Epithelial cell of proximal tubule (primary cell): ENCODE measurements at places on chromosomes 1 and 21. TPM values are rescaled to one million over a fixed set of nuclear protein-coding genes. Genes with fewer than 3 reads are reported as not detected.

Gene HES5
- 0.14 TPM in 1 of 2 replicates, not detected in the other for total RNA-seq

Gene PCP4
- not detected in 2 replicates for total RNA-seq

Gene LEFTY2
- total RNA-seq, result 0.36 TPM in 1 of 2 replicates, not detected in the other

Gene MRPL20
- 150 and 246 TPM in 2 replicates for total RNA-seq

Gene RAP1GAP
- 0.94 and 2.4 TPM in 2 replicates for total RNA-seq

GRCh38 chr1:65820983-65821382 is 28.3 kb downstream of the PDE4B start:
- peak; percentile 44 for DNase-seq

DNA sequence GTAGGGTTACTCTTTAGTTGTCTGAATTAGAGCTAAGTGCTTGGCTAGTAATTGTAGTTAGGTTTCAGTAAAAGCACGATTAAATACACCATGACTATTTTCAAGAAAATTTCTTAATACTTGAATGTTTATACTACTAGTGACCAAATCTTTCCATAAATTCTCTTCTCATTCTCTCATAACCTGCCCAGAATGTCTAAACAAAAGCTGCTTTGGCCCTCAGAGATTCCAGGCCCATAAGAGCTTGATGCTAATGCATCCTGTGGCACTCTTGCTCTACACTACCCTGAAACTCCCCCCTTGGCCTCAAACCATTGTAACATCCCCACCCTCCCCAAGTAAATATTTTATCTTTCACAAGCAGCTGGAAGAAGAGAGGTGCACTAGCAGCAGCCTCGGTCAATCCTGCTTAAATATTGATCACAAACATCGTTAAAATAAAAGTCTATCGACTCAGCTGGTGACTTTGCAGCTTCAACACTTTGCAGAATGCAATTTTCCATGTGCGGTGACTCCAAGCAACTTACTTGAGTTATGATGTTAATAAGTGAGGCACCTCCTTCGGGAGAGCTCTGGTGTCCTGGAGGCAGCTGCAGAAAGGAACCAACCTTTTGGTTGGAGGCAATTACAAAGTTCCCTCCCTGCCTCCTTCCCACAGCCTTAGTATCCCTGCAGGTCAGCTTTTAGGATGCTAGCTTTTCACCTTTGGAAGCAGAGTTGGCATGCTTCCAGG is 315.6 kb upstream of the PLXNA2 start:
- DNase-seq, result no peak

- no peak for DNase-seq
These were observed 77.1 kb downstream of the PAX7 start for GRCh38 chr1:18707696-18708257.

DNA sequence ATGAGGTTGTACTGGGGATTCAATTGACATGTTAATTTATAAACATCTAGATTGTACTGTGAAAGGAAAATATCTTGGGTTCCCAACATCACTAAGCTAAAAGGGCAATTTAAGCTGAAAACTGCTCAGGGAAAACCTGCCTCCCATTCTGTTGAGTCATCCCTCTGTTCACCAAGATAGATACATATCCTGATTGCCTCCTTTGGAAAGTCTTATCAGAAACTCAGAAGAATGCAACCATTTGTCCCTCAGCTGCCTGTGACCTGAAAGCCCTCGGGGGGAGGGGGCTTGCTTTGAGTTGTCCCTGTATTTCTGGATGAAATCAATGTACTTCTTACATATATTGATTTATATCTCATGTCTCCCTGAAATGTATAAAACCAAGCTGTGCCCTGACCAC is 187.0 kb upstream of the ETV3 start:
- no peak for DNase-seq

DNA sequence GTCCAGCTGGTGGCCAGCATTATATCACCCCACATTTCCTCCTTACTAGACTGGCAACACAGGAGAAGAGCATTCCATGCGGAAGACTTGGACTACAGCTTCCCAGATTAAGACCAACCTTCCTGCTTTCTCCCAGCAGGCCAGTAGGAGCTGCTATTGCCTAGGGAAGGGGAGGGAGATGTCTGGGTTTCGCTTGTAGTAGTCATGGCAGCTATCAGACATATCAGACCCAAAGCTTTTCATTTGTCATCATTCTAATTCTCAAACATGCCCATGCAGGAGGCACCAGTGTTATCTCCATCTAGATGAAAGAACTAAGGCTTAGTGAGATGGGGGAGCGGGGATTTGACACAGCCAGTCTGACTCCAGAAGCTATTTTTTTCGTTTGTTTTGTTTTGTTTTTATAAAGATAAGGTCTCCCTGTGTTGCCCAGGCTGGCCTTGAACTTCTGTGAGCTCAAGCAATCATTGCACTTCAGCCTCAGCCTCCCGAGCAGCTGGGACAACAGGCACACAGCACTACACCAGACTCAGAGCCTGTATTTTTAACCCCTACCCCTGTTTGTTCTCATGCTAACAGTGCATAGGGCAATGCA is 4.5 kb downstream of the PLA2G2A start:
- peak; percentile 20 for DNase-seq

DNA sequence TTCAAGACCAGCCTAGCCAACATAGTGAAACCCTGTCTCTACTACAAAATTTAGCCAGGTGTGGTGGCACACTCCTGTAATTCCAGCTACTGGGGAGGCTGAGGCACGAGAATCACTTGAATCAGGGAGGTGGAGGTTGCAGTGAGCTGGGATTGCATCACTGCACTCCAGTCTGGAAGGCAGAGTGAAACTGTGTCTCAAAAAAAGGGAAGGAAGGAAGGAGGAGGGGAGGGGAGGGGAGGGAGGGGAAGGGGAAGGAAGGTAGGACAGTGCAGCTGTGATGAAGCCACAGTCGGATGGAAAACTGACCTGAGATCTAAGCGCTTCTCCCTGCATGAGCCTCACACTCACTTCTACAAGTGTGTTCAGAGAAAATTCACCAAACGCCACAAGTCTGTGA is 22.0 kb upstream of the FHAD1 start:
- no peak for DNase-seq

- DNase-seq, result no peak
These were observed 222.0 kb upstream of the RAB4A start for GRCh38 chr1:229048896-229049295.

DNA sequence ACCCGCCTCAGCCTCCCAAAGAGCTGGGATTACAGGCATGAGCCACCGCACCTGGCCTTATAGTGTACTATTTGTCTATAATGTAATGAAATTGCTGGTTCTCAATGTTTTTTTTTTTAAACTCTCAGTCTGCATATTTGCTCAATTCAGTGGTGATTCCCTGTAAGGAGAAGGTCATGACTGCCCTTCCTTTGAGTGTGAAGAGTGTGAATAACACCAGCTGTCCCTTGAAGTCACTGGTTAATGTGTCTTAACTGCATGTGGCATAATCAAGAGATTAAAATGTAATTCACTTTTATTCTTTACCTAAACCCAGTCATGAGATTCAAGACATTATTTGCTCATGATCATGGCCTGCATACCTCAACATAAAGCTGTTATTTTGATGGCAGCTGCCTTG is 30.5 kb downstream of the MTF2 start:
- no peak for DNase-seq

GRCh38 chr1:25109531-25109951 is 122.8 kb downstream of the SYF2 start:
- DNase-seq, result no peak

- DNase-seq, result no peak
These were observed 258.3 kb downstream of the TOMM20 start for GRCh38 chr1:234870020-234870981.

DNA sequence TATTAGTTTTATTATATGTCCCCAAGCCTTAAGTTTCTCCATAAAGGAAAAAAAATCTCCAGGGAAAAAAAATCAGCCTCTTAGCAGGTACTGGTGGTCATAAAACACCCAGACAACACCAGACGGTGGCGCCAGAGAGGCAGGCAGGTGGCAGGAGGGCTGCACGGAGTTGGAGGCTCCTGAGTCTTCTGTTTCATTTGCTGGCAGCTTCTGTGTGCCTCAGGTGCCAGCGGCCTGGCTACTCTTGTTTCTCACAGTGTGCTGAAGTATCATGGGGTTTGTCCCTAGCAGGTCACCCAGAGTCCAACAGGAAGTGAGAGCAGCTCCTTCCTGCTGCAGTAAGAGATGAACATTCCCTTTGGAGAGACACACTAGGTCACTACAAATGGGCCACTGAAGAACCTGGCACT is 123.3 kb upstream of the GADD45A start:
- no peak for DNase-seq
